ENCODE measurements at places on chromosomes 3 and 15.

DNA sequence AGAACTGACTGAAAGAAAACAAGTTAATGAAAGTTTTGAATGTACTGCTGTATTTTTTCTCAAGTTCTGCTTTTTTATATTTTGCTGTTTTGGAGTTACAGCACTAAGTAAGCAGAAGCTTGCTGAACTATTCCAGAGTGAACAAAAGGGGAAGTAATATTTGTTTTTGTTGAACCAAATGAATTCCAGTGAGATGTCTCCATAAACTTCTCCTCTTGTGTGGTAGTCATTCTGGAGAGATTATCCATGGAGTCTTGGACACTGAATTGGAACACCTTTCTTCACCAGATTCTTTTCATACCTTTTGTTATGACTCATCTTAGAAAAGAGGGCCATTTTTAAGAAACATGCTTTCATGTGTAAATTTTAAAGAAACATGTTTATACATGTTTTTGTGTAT is 8.8 kb downstream of the ANKUB1 start:
- no peak for DNase-seq

DNA sequence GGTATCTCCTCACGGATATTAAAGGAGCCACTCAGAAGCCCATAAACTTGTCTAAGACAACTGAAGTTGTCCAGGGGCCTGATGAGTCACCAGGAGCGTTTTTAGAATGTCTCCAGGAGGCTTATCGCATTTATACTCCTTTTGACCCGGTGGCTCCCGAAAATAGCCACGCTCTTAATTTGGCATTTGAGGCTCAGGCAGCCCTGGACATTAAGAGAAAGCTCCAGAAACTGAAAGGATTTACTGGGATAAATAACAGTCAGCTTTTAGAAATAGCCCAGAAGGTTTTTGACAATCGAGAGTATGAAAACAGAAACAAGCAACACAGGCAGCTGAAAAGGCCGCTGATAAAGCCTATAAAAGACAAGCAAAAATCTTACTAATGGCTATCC is 4.1 kb downstream of the DET1 start:
- no peak for DNase-seq

DNA sequence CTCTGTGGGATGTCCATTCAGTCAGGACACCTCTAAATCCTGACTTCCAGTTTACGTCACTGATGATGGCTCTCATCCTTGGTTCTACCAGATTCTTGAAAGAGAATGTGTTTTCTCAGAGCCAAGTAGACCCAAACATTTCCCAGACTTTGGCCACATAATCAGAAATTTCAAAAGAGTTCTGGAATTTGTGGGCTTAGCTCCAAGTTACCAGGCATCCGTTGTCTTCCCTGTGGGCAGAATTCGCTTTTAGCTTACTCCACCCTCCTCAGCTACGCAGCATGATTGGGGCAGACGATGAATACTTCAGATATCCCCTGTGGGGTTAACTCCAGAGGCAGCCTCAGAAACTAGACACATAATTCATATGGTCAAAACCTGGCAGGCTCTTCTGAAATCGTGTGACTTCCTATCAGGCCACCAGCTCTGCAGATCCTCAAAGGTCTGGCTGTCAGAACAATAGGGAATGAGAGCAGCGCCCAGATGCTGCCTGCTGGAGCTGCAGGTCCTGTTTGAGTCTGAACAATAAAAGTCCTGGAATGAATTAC is 30.6 kb downstream of the CRTC3 start:
- DNase-seq, result no peak

- no peak for DNase-seq
Observed at GRCh38 chr3:113684271-113684819, 12.1 kb downstream of the USF3 start.
